ENCODE measurements at places on chromosomes 5 and 9.

DNA sequence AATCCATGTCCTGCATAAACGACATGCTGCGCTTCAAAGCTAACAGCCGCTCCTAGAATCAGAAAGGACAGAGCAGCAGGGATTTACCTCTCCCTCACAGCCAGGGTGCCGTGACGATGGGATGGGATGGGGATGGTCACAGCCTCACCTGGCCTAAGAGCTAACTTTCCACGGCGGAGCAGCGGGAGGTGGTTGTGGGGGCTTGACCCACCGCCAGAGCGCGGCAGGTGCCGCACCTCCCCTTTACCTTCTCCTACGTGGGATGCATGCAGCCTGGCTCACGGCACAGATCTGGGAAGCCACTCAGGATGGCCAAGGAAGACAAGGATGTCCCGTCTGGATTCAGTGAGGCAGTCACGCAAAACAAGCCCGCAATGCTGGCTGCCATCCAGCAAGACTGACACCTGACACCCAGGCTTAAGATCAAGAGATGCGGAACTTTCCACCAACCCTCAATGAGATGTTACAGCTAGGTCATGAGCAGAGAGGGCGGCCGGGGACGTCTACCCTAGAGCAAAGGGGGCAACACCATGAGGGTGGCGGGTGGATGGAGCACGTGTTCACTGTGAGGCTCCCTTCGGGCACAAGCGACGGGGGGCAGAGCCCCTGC is 5.8 kb downstream of the BRD9 start:
- no peak for DNase-seq

DNA sequence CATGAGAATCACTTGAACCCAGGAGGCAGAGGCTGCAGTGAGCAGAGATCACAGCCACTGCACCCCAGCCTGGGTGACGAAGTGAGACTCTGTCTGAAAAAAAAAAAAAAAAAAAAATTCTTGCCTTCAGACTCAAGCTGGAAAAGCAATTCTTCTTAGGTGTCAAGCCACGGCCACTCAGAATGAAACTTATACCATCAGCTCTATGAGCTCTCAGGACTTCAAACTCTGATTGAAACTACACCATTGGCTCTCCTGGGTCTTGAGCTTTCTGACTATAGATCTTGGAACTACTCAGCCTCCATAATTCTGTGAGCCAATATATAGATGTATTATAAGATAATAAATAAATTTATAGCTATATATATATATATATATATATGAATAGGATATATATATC is 12.9 kb upstream of the FGF10 start:
- DNase-seq = no peak

GRCh38 chr5:142527664-142528295 is 158.1 kb downstream of the FGF1 start:
- DNase-seq = no peak

DNA sequence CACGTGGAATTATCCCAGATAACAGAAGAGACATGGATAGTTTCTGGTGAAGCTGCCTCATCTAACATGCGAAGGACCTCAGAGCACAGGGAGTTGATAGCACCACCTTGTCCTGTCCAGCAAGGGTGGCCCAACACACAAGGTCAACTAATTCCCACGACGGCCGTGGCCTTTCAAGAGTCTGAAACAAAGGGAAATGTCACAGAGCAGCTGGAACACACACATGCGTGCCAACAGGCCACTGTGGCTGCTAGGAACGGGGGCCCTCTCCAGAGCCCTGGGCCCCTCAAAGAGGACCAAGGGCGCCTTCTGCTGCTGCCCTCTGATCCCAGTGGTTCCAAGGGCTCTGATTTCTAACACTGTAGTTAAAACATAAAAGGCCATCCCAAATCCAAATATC is 50.7 kb downstream of the SECISBP2 start:
- no peak for DNase-seq

GRCh38 chr5:78544561-78545201 is 103.9 kb downstream of the LHFPL2 start:
- DNase-seq = no peak

GRCh38 chr9:115213818-115214334 is 95.9 kb upstream of the TNC start:
- no peak for DNase-seq

GRCh38 chr5:152303841-152304240 is 101.2 kb downstream of the NMUR2 start:
- DNase-seq = no peak

DNA sequence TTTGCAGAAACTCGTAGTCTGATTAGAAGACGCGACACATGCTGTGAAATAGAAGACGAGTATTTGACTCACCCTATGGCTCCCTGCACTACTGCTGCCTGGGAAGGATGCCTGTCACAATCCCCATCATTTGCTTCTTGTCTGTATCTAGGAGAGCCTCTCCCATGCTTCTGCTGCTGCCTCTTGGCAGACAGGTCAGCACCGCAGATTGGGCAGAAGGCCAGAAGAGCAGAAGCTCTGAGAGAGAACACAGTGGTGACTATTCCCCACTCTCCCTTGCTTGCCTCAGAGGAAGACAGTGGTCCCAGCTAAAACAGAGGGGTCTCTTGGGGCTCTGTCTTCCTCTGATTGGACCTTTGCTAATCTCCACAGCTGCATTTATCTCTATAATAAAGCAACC is 84.0 kb upstream of the SMIM32 start:
- DNase-seq = no peak

- no peak for DNase-seq
These were observed 727 bp downstream of the SMAD5 start for GRCh38 chr5:136133222-136133921.

- no peak for DNase-seq
These were observed 714.8 kb downstream of the TLR4 start for GRCh38 chr9:118418887-118419565.

DNA sequence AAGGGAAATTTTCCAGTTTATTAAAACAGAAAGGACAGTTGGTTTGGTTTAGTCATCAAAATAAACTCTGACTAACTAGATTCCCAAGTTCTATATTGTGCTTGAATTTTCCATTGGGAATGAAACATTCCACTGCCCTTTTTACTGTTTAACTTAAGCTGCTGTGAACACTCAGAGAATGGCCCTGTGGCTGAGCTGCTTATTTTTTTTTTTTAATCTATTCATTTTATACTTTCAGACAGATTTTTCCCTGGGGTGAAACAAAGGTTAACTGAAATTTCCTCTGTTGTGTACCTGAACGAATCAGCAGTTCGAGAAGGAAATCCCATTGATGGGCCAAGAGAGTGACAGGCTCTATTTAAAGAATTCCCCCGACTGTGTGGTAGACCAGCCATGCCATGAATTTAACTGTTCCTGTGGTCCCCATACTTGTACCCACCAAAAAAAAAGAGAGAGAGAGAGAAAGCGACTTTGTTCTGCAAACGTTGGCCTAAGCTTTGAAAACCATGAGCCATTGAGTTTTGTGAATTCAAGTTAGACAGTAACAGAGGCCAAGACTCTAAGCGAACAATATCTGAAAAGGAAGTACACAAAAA is 138.7 kb upstream of the GRHPR start:
- no peak for DNase-seq

DNA sequence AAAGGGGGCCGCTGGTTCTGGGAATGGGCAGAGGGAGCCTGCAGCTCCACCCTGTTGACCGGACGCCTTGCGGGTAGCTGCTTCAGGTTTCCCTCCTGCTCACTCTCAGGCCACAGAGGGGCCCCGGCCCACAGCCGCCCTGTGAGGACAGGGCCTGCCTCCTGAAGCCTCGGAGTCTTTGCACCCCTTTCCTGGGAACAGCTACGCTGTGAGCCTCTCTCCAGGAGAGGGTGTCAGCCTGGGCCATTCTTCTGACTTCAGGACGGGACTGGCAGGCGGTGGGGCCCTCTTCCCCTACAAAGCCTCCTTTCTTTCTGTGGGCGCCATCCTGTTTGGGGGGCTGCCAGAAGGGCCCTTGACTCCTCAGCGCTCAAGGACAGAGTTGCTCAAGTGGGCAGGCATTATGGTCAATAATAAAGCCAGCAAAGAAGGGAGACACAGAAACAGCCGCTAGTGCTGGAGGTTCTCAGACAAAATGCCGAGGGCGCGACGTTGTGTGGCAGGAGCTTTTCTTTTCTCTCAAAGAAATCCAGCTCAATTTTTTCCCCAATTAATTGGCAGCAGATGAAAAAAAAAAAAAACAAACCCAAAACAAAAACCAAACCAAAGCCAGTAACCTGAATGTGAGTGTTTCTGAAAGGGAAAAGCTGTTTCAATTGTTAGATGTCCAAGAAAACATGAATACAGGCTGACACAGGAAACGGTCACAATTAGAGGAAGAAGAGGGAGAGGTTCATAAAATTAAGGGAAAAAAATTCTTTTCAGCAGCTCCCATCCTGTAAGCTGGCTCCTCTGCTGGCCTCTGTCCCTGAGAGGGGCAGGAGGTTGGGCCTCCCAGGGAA is 12.8 kb upstream of the SLC25A51 start:
- no peak for DNase-seq

DNA sequence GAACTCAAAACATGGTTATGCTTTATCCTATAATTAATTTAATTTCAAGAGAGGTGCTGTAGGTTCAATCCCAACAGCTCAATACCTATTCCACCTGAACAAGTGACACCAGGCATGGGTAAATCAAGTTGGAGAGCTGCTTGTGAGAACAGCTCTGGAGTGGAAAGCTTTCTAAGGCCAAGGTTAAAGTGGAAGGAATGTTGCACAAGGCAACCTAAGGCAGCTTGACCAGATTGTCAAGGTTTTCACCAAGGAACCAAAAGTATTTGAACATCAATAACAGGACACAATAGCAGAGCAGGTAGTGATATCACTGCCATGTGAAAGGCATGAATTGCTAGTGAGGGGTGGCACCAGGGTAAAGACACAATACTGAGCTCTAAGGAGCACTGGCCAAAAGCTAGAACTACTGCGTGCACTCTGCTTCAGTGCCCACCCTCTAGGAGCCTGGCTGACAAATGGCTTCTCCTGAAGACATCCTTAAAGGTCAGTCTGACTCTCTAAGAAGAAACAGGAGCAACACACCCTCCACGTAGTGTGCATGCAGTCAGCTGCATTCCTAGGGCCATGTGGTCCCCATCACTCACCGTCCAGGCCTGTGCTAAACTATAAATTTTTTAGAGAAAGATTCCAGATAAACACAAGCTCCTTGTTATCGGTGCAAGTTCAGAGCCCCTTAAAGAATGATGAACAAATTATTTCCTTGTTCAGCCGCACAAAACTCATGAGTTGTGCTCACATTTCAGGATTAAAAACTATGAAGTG is 677.7 kb upstream of the KLF4 start:
- no peak for DNase-seq

DNA sequence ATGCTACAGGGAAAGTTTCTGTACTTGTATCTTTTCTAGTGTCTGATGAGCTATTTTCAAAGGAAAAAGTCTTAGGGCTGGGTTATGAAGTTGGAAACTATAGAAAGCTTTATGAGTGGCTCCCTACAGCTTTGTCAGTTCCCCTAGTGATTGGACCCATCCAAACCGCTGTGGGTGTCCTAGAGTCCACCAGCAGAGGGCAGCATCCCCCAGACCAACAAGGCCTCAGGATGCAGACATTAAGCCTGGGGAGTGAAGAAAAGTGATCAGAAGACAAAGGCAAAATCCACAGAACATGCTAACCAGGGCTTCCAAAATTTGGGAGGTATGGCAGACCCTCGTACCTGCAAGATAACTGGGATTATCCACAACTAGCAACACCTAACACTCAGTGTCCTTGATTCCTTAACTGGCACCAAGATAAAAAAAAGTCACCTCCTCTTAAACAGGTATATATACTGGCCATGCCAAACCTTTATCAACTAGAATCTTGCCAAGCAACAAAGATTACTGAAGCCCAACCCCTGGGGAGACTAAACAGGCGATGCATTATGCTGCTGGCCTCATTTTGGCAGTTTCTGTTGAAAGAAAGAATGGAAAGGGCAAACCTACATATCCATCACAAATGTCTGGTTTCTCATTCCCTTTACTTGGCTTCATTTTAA is 110.4 kb upstream of the NR5A1 start:
- DNase-seq = no peak

GRCh38 chr5:160198841-160199409 is 30.4 kb upstream of the FABP6 start:
- no peak for DNase-seq

DNA sequence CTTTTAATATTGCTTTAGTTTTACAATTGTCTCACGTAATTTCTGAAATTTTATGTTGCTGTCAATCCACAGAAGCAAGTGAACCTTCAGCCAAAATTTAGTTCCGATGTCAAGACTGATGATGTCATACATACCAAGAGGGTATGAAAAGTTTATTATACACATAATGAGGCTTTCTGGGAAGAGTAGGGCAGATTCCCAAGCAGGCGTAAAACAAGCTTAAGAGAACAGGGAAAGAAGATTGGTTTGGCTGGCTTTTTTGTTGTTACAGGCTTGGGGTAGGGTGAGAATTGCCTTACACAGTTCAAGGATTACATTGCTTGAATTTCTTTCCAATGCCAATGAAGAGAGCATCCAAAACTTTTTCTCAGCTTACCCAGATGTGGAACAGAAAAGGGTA is 1962.9 kb upstream of the CDH6 start:
- no peak for DNase-seq

DNA sequence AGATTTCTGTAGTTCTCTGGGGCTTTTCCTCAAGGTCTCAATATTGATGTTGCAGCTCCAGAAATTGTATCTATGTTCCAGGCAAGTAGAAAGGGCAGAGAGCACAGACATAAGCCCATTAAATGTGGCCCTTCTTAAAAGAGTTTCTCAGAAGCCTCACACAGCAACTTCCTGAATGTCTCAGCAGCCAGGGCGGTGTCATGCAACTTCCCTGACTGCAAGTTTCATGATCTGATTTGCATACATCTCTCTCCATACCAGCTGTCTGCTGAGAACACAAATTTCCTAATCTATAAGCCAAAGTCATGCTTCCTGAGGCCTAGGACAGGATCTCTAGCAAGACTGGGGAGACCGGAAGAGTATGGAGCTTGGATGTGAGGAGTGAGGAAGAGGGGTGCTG is 13.0 kb downstream of the RGS7BP start:
- DNase-seq = no peak

DNA sequence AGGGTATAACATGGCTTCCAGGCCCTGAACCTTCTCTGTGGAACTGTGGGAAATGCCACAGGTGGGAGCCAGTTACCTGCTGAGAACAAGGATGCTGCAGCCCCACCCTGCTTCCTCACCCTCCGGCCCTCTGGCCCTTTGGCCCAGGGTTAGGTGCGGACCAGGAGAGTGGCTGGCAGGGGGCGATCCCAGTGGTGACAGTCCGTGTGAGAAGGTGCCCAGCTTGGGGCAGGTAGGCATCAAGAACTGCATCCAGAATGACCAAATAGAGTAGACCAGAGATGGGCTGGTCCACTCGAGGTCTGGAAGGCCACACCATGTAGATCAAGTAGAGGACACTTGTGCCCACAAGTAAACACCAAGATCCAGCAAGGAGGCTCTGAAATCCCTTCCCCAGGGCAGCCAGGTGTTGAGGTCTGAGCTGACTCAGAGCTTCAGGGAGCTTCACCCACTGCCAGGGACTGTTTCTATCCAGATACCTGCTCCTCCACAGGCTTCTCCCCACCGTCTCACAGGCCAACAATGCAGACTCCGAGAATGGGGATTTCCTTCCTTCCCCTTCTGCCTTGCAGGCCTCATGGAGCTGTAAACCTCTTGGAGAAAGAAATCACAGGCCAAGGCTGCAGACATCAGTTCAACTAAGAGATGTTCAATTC is 61.4 kb upstream of the ZSWIM6 start:
- no peak for DNase-seq
